ENCODE measurements at places on chromosomes 1 and 21.

DNA sequence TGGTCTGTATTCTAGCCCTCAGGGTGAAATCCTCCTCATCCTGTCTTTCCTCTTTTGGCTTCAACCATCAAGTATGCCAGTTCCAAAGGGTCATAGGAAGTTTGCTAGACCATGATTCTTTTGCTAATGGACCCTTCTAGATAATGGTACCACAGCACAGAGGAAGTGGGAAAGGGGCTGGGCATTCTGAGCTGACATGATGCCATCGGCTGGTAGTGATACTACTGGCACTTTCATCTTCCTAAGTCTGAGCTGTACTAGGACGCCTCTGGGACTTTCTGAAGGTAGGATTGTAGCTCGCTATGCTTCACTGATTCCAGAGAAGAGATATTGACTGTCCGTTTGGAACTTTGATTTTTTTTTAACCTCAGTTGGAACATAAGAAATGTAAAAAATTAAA lies 11.4 kb downstream of the FASLG start:
- DNase-seq: no peak

GRCh38 chr1:20731057-20731991 lies 1.2 kb downstream of the SH2D5 start:
- no peak for DNase-seq

- no peak for DNase-seq
These were observed 180.2 kb upstream of the RUNX1 start for GRCh38 chr21:35229290-35229689.

DNA sequence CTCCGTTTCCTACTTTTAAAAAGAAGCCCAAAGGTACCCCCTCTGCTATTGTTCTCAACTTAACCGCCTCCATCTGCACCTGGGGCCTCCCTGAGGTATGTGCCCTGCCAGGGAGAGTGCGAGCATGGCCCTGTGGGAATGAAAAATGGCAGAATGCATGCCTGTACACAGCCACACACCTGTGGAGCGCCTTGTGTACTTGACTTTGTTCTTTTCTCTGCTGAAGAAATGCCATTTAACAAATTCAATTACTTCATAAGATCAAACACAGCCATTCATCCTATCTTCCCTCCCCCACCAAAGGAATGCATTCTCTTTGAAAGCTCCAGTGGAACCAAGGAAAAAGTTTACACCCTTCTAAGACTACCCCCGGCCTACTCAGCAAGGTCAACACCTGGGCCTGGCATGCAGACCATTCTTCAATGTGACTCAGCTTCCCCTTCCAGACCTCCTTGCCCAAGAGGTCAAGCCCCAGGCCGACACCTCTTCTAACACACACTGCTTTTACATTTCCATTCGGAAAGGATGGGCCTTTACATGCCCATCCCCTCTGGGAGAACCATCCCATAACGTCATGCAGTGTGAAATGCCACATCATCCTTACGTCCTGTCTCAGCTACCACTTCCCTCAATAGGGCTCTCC lies 123.7 kb downstream of the SMYD2 start:
- no peak for DNase-seq

- DNase-seq: no peak
These were observed 3.9 kb downstream of the C1orf87 start for GRCh38 chr1:60069691-60070090.

DNA sequence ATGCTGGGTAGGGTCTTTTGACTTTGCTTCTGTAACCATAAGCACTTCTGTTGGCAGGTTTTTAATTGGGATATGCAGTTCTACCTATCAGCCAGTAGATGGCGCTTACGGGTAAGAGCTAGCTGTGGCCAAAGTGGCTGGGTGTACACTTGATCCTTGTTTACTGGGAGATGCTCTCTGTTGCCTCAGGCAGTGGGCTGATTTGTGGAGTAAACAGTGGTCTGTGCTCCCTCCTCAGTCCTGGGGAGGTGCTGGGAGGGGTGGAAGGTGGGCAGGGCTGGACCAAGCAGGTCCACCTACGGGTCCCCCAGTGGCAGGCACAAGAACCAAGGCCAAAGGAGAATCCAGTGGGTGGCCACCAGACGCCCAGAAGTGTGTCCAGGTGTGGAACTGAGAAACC lies 43.4 kb downstream of the RALGPS2 start:
- peak; percentile 17 for DNase-seq

DNA sequence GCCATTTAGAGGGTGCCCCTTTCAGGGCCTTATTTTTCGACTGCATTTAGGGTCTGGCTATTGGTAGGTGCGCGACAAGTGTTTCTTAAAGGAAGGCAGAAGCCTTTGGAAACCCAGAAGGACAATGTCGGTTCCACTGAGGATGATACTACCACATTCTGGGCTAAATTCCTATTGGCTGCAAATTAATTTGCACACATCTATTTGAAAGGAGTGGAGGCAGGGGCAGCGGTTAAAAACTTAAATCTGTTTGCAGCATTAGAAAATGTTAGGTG lies 1.1 kb downstream of the PATJ start:
- no peak for DNase-seq

GRCh38 chr1:53026254-53026653 lies 35.8 kb upstream of the PODN start:
- DNase-seq: no peak

DNA sequence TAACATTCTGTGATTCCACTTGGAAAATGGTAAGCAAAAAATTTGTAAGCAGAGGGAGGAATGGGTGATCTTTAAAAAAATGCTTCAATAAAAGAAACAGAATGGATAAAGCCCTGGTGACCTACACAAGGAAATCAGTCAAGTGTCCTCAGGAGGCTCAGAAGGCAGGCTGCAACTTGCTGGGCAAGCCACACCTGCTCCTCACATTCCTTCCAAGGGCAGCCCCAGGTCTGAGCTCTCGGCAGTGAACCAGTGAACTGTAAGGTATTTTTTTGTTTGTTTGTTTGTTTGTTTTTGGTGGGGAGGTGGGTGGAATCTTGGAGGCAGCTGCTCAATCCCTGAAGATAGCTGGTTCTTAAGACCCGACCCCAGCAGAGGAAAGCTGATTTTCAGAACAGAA lies 4.4 kb downstream of the TACSTD2 start:
- no peak for DNase-seq

DNA sequence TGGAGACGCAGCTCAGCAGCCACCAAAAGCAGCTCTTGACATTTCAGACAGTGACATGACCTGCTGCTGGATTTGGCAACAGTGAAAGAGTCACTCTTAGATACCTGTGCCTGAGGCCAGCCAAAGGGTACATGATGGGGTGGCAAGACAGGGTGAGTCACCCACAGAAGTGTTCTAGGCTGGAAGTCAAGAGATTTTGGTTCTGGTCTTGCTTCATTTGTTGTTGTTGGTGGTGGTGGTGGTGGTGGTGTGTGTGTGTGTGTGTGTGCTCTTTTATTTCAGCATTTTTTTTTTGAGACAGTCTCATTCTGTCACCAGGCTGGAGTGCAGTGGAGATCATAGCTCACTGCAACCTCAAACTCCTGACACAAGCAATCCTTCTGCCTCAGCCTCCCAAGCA lies 25.8 kb downstream of the SHISAL2A start:
- peak; percentile 41 for DNase-seq

Measured in HL-60 (cell line).